ENCODE measurements at places on chromosomes 7 and 10. TPM values are rescaled to one million over a fixed set of nuclear protein-coding genes. Genes with fewer than 3 reads are reported as not detected.

The PLEKHS1 gene
- not detected for polyA plus RNA-seq

The ZNF365 gene
- not detected for polyA plus RNA-seq

The ARHGEF5 gene
- polyA plus RNA-seq = 1.3 TPM

The AKR1C8 gene
- polyA plus RNA-seq = not detected

The LIPK gene
- not detected for polyA plus RNA-seq

The TMEM196 gene
- polyA plus RNA-seq = not detected

The ENTPD1 gene
- 39.0 TPM for polyA plus RNA-seq

DNA sequence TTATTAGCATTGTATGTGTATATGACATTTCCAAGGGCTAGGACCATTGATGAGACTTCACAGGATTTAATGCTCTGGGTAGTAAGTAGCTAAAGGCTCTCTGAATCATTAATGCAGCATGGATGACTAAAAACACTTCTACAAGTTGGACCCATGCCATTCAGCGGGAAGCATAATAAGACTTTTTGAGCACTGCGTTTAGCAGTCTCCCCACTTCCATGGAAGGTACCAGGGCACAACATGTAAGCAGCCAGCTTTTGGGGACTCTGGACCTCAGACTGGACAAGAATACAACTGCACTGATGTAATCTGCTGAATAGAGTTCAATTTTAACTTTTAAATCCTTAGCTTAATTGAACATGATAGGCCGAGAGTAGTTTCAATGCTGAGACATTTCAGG is 191.7 kb upstream of the IMMP2L start:
- peaks cover 8% of the 10 kb centered on the region for H3K27me3 ChIP-seq
- H3K36me3 ChIP-seq = no peaks in the 10 kb centered on the region
- H3K4me1 ChIP-seq = no peaks in the 10 kb centered on the region

DNA sequence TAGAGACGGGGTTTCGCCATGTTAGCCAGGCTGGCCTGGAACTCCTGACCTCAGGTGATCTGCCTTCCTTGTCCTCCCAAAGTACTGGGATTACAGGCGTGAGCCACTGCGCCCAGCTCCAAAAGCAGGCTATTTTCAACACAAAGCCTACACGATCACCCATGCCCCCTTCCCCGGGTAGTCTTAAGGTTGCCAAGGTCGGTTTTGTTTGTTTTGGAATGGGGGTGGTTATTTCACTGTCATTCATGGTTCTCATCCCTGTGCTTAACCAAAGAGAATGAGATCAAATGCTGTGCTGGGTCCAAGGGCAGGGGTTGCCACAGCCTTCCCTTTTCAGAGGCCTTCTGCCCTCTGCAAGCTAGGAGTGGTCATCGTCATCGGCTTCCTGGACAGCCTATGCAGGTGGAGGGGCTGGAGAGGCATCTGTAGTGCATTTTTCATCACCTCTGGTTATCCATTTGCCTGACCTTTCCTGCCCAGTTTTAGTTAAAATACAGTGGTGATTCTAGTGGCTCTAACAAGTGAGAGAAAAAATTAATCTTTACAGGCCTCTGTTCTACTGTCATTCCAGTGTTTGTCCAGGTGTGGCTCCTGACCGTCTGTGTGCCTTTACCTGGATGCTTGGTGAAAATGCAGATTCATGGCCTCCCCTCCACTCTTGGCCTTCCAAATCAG is 11.4 kb downstream of the BLVRA start:
- no peak overlapping the region for H3K27ac ChIP-seq
- H3K27me3 ChIP-seq = no peaks in the 10 kb centered on the region
- no peaks in the 10 kb centered on the region for H3K36me3 ChIP-seq
- DNase-seq = no peak
- no peaks in the 10 kb centered on the region for H3K4me1 ChIP-seq
- H3K4me3 ChIP-seq = no peak overlapping the region

DNA sequence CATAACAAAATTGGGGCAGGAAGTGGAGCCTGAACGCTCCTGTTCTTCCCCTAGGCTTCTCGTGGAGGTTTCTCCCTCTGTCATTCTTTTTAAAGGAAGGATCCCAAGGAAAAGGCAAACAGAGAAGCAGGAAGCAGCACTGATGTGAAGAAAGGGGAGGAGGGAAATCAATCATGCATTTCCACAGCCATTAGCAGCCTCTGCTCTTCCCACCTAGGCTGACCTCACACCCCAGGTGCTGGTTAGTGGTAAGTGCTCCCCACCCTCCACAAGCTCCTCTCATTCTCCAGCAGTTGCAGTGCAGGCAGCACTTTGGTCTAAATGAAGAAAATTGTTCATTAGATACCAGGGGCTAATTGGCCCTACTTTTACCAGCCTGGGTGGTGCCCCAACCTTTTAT is 2.6 kb downstream of the CRHR2 start:
- DNase-seq = no peak
- H3K4me3 ChIP-seq = no peak overlapping the region
- H3K4me1 ChIP-seq = peaks cover 13% of the 10 kb centered on the region
- H3K27ac ChIP-seq = no peak overlapping the region

- H3K4me1 ChIP-seq = no peaks in the 10 kb centered on the region
- peaks cover 18% of the 10 kb centered on the region for H3K36me3 ChIP-seq
- DNase-seq = no peak
- no peaks in the 10 kb centered on the region for H3K27me3 ChIP-seq
Measured at GRCh38 chr7:141263508-141263907, 189.6 kb downstream of the TMEM178B start.

GRCh38 chr7:74012842-74013249 is 15.1 kb upstream of the ELN start:
- H3K27ac ChIP-seq = no peak overlapping the region
- H3K4me1 ChIP-seq = no peaks in the 10 kb centered on the region
- peaks cover 4% of the 10 kb centered on the region for H3K27me3 ChIP-seq
- no peaks in the 10 kb centered on the region for H3K36me3 ChIP-seq
- no peak overlapping the region for H3K4me3 ChIP-seq

DNA sequence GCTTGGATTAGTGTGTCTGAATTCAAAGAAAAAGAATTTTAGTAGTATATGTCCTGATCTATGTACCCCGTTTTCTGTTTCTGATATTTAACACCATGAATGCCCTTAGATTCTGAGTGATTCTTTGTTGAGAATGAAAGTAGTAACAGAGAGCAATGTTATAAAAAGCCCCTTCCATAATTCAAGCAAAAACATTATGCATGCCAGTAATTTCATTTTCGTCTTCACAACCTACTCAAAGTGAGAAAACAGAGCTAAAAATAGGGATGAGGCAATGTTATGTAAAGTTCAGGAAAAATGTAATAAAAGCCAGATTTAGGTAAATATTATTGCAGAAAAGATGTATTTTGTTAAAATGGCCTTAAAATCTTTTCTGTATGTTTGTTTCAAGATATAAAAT is 28.1 kb downstream of the PTPRZ1 start:
- no peak for DNase-seq
- H3K36me3 ChIP-seq = no peaks in the 10 kb centered on the region
- H3K27ac ChIP-seq = no peak overlapping the region
- H3K4me1 ChIP-seq = no peaks in the 10 kb centered on the region
- H3K4me3 ChIP-seq = no peak overlapping the region

DNA sequence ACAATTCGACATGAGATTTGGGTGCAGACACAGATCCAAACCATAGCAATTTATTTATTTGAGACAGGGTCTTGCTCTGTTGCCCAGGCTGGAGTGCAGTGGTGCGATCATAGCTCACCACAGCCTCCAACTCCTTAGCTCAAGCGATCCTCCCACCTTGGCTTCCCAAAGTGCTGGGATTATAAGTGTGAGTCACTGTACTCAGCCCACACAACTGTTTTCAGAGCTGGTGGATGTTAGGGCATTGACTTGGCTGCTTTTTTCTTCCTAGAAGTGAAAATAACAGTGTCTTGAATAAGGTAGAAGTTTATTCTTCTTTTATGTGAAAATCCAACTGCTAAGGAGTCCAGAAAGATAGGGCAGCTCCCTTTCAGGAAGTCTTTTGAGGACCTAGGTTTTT is 132.1 kb downstream of the CCDC3 start:
- H3K36me3 ChIP-seq = no peaks in the 10 kb centered on the region
- no peak overlapping the region for H3K4me3 ChIP-seq
- no peak overlapping the region for H3K27ac ChIP-seq

DNA sequence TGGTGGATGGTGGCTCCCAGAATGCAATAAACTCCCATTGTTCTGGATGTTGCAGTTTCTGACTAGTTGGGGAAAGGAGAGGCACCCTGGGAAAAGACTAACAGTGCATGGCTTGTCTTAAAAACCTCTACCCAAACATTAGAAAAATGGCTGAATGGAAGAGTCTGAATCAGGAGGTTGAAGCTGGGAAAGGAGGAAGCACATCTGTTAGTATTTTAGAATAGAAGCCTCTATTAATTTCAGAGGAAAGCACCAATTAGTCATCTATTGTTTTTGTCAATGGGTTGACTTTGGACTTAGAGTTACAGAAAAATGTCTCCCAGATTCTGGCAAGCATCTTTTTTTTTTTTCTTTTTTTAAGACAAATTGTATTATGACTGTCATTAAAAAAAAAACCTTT is 56.1 kb upstream of the ELMO1 start:
- H3K27ac ChIP-seq = no peak overlapping the region
- no peaks in the 10 kb centered on the region for H3K36me3 ChIP-seq
- peaks cover 9% of the 10 kb centered on the region for H3K27me3 ChIP-seq
- DNase-seq = no peak
- no peak overlapping the region for H3K4me3 ChIP-seq

DNA sequence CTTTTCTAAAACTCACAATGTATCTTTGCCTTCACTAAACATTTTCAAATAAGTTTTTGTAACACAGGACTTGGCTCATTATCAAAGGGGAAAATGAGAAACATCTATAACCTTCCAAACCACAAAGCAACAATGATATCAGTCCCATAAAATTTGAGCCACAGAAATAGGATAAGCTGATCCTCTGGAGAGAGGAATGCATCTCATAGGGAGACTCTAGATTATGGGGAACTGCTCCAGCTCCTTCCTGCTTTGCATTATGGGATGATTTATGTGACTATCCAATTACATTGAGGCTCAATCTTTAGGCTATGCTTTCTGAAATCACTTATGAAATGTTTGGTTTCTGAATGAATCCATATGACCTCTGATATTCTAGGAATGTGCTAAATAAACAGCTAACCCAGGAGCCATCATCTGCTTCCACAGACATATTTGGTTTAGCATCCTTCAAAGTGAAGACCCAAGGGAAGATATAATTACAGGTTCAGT is 70.4 kb downstream of the CUBN start:
- no peak for DNase-seq
- no peak overlapping the region for H3K4me3 ChIP-seq
- no peaks in the 10 kb centered on the region for H3K4me1 ChIP-seq
- H3K27me3 ChIP-seq = no peaks in the 10 kb centered on the region
- H3K27ac ChIP-seq = no peak overlapping the region

DNA sequence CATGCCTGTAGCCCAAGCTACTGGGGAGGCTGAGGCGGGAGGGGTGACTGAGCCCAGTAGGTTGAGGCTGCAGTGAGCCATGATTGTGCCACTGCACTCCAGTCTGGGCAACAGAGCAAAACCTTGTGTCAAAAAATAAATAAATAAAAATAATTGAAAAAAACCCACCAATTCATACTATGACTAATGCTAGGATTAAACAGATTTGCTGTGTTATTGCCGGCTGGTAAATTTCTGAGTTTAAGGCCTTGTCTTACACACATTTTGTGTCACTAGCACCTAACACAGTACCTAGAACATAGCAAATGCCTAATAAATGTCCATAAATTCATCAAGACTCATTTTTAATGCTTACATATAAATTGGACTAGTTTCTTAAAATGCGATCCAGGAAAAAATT is 8.7 kb downstream of the ESYT2 start:
- H3K4me1 ChIP-seq = peaks cover 50% of the 10 kb centered on the region
- no peak overlapping the region for H3K4me3 ChIP-seq
- no peak for DNase-seq
- no peak overlapping the region for H3K27ac ChIP-seq

- H3K4me3 ChIP-seq = peak overlapping the region; percentile 2
- H3K27ac ChIP-seq = peak overlapping the region; percentile 33
- no peak for DNase-seq
- peaks cover 4% of the 10 kb centered on the region for H3K36me3 ChIP-seq
- H3K4me1 ChIP-seq = peaks cover 28% of the 10 kb centered on the region
- H3K27me3 ChIP-seq = no peaks in the 10 kb centered on the region
Measured at GRCh38 chr7:90841759-90842429, 245.8 kb downstream of the CDK14 start.

- DNase-seq = no peak
- peaks cover 39% of the 10 kb centered on the region for H3K36me3 ChIP-seq
- H3K27me3 ChIP-seq = no peaks in the 10 kb centered on the region
- no peak overlapping the region for H3K4me3 ChIP-seq
Measured at GRCh38 chr7:99012722-99013121, 131.2 kb downstream of the SMURF1 start.

DNA sequence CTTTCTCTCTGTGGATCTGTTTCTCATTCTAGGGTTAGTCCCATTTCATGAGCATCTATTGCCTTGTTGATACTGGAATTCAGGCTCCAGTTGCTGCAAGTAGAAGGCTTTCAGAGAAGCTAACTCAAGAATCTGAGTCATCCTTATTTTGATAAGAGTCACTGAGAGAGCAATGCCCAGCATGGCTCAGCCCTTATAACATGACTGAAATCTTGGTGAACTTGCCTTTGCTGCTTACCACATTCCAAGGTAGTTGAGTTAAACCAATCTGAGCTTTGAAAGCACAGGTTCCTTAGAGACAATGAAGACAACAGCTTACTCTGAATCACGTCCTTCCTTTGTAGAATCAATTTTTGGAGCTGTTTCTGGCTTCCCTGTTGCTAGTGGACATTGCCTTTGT is 53.6 kb upstream of the CHCHD3 start:
- H3K4me1 ChIP-seq = no peaks in the 10 kb centered on the region
- peaks cover 29% of the 10 kb centered on the region for H3K27me3 ChIP-seq
- no peak overlapping the region for H3K27ac ChIP-seq
- H3K36me3 ChIP-seq = peaks cover 2% of the 10 kb centered on the region
- no peak overlapping the region for H3K4me3 ChIP-seq
- DNase-seq = no peak

GRCh38 chr10:78540355-78541076 is 506.9 kb downstream of the RPS24 start:
- peaks cover 8% of the 10 kb centered on the region for H3K36me3 ChIP-seq
- peaks cover 31% of the 10 kb centered on the region for H3K27me3 ChIP-seq
- H3K4me1 ChIP-seq = no peaks in the 10 kb centered on the region
- no peak overlapping the region for H3K4me3 ChIP-seq
- no peak overlapping the region for H3K27ac ChIP-seq

DNA sequence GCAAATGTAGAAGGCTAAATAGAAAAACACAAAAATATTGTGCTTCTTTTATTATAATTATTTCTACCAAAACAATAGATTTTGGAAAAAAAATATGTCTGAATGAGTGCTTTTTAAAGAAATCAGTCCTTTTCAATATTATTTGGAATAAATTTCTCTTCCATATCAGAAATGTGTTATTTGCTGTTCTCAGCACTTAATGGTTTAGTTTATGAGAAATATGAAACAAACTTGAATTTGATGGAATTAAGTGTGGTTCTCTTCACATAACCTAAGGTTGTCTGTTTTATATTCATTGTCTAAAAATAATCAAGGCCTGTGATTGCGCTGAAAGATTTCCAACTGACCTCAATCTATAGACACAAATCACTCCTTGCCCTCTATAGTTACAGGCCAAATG is 203.0 kb downstream of the COBL start:
- H3K4me3 ChIP-seq = no peak overlapping the region
- H3K27me3 ChIP-seq = no peaks in the 10 kb centered on the region
- H3K27ac ChIP-seq = no peak overlapping the region

- peaks cover 10% of the 10 kb centered on the region for H3K4me1 ChIP-seq
- no peak overlapping the region for H3K4me3 ChIP-seq
- H3K27ac ChIP-seq = no peak overlapping the region
- DNase-seq = no peak
- H3K36me3 ChIP-seq = peaks cover 6% of the 10 kb centered on the region
Measured at GRCh38 chr10:119161680-119162451, 3.6 kb downstream of the SFXN4 start.

Data from naive B cell (primary cell).